ENCODE measurements at places on chromosomes 4 and X. TPM values are rescaled to one million over a fixed set of nuclear protein-coding genes. Genes with fewer than 3 reads are reported as not detected.
A peak's percentile ranks its signal among the peaks of the same experiment; 100 is the strongest.

GRCh38 chrX:15359701-15360100 is 24.4 kb upstream of the PIGA start:
- no peak for DNase-seq

GRCh38 chr4:136476753-136477152 is 1055.5 kb downstream of the PCDH18 start:
- no peak for DNase-seq

DNA sequence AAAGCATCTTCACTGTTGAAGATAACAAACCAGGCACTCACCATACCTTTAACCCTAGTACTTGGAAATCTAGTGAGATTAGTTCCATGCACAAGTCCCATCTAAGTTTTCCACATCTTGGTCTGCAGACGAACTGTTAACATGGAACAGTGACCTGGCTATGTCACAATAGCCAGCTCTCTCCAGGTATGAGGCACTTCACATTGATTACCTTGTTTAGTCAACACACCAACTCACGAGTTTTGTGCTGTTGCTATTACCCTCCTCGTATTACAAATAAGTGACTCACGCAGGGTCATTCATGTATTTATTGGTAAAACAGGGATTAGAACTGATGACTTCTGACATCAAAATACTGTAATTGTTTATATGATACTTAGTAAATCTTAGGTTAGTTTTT is 36.4 kb upstream of the FRAS1 start:
- no peak for DNase-seq

GRCh38 chr4:7819446-7819845 is 120.2 kb downstream of the AFAP1 start:
- no peak for DNase-seq

GRCh38 chr4:125836597-125837195 is 521.9 kb downstream of the FAT4 start:
- DNase-seq, result no peak

- no peak for DNase-seq
Observed at GRCh38 chr4:2619459-2619858, 83.0 kb downstream of the FAM193A start.

DNA sequence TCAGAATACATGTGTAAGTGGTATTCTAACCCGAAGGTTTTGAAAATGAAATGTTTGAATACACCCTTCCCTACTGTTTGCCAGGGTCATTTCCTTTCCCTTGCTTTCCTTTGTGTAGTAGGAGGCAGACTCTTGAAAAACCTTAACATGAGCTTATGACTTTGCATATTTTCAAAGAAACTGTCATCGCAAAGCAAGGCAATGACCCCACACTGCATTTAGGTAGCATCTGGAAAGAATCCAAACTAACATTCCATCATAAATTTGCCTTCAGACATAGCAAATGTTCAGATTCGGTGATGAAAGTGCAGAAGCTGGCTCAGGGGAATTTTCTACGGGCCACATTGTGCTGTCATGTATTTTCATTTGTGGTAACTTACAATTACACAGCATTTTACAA is 32.3 kb downstream of the SH2D1A start:
- DNase-seq, result no peak

- no peak for DNase-seq
Observed at GRCh38 chr4:165415910-165416309, 37.1 kb downstream of the CPE start.

Gene SATL1
- total RNA-seq, result not detected

Gene UBQLN2
- total RNA-seq, result 5.3 TPM

Gene FAM114A1
- 38.6 TPM for total RNA-seq

Gene AR
- 0.67 TPM for total RNA-seq

Gene SPON2
- total RNA-seq, result 1.1 TPM

DNA sequence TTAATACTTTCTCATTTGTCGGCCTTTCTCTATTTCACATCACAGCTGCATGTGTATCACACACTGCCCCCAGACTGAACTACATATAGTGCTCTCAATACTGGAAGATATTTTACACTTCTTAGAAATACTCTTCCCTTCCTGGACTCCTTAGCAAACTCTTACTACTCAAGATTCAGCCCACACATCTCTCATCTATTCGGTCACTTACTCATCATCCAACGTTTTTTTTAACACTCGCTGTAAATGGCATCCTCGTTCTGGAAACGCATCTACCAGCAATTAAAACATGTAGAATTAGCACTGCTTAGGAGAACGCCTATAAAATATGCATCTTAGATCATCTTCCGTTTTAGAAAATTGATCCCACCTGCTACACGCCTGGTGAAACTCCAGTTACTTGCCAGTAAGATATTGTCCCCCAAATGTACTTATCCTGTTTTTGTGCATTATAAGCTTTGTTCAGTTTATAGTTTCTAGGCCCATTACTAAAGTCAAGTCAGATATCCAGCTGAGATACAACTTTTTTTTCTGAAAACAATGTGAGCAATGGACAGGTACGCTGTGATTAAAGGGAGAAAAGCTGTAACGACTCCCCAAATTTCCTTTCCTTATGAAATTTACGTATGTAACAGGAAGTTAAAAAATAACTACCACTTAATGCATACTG is 1.0 kb downstream of the LRP2BP start:
- no peak for DNase-seq

GRCh38 chr4:122625156-122625555 is 4.3 kb upstream of the IL21 start:
- DNase-seq, result no peak

Gene CTSO
- total RNA-seq, result 2.4 TPM

DNA sequence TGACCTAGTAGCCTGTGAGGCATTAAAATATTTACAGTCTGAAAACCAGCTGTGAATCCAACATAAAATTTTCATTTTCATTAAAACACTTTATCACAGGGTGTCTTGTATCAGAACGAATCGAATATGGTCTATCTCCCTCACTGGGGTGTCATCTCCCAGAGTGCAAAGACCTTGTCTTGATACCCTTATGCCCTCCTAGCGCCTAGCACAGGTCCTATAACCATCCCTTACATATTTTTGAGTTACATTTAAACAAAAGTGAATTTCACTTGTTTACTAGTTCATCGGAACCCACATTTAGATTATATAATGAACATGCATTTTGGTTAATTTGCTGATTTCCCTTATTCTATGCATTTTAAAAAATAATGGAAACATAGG is 14.0 kb downstream of the DIPK2B start:
- DNase-seq, result no peak

Gene OCRL
- 18.3 TPM for total RNA-seq

DNA sequence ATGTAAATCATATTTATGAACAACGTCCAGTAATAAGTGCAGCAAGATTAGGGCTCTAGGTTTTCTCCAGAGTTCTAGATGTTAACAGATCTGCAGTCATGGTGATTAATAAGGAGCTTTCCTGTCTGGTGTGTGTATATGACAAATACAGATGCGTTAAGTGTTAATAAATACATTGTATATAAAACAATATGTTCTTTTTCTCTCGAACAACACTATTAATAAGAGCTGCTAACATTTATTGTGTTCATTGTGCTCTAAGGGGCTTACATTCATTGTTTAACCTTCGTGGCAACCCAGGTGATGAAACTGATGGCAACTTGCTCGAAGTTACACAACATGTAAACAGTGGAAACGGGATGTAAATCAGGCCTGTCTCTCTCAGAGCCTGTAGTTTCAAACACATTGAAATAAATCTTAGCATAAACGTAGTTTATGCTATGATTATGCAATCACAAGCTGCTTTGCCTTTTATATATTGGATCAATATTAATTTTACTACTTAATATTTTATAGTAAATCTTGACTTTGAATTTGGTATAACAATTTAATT is 547 bp upstream of the CLGN start:
- no peak for DNase-seq

GRCh38 chr4:15847746-15848145 is 69.6 kb downstream of the CD38 start:
- no peak for DNase-seq

DNA sequence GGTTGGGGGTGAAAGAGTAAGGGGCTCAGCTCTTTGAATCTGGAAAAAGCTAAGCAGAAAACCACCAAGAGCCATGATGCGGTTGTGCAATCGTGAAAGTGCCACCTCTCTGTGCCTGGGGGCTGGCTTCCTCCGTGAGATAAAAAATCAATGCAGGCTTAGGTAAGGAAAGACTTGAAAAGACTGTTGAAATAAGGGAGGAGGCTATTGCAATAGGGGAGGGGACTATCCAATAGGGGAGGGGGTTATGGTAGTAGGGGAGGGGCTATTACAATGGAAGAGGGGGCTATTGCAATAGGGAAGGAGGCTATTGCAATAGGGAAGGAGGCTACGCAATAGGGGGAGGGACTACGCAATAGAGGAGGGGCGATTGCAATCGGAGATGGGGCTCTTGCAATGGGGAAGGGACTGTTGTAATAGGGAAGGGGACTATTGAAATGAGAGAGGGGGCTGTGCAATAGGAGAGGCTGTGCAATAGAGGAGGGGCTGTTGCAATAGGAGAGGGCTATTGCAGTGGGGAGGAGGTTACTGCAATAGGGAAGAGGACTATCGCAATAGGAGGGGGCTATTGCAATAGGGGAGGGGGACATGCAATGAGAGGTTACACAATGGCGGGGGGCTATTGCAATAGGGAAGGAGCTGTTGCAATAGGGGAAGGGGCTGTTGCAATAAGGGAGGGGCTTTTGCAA is 162.3 kb upstream of the PSAPL1 start:
- no peak for DNase-seq

Gene CENPVL1
- total RNA-seq, result 0.32 TPM

DNA sequence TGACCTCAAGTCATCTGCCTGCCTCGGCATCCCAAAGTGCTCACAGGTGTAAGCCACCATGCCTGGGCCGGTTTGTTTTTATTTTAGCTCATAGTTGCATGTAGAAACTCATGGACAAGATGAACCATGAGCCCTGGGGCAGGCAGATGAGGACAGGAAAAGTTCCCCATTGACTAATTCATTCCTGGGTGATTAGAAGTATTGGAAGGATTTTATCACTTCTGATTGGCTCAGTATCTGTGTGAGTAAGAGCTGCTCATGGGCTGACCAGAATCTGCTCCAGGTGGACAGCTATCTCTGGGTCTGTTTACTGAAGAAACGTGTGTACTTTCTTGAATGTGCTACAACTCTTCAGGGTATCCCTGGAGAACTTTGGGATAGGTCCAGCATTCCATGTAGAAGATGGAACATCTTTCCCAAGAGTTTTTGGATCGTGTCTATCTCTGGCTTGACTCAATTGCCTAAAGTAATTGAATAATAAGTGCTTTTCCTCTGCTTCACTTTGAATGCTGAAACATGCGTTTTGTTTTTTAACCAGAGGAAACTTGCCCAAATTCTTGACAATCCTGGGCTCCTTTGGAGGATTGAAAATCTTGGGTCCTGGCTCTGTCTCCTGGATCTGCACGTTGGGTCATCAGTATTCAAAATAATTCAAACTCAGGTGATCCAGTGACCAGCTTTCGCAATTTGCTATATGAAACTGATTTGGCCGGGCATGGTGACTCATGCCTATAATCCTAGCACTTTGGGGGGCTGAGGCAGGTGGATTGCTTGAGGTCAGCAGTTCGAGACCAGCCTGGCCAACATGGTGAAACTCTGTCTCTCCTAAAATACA is 88.6 kb upstream of the DHRSX start:
- no peak for DNase-seq

DNA sequence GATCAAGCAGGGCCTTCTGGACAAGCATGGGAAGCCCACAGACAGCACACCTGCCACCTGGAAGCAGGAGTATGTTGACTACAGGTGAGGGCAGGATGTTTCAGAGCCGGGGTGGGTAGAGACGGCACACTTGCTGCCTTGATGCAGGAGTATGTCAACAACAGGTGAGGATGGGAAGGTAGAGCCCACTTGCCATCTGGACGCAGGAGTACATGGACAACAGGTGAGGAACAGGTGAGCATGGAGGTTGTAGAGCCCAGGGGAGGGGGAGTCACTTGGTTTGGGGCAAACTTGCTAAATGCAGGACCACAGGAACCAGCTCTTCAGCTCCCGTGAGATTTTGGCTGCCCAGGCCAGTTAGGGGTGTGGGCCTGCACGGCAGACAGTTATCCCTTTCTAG is 12.0 kb downstream of the DKC1 start:
- no peak for DNase-seq

GRCh38 chr4:183760326-183760725 is 101.2 kb downstream of the TRAPPC11 start:
- DNase-seq, result no peak

DNA sequence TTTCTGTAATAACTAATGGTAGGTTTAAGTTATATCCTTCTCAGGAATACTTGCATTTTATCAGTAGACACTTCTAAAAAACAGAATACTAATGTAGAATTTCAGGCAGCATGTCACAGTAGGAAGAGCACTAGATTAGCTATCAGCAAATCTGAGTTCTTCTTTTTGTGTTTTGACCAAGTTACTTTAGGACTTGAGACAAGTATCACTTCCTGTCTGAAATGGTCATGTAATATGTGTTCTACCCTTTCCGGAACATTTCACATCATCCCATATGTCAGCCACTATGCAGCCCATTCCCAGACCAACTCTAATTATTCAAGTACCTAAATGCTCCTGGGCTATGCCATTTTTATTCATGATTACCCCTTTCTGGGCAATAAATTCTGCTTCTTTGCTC is 401.8 kb upstream of the RPS6KA3 start:
- DNase-seq, result no peak

DNA sequence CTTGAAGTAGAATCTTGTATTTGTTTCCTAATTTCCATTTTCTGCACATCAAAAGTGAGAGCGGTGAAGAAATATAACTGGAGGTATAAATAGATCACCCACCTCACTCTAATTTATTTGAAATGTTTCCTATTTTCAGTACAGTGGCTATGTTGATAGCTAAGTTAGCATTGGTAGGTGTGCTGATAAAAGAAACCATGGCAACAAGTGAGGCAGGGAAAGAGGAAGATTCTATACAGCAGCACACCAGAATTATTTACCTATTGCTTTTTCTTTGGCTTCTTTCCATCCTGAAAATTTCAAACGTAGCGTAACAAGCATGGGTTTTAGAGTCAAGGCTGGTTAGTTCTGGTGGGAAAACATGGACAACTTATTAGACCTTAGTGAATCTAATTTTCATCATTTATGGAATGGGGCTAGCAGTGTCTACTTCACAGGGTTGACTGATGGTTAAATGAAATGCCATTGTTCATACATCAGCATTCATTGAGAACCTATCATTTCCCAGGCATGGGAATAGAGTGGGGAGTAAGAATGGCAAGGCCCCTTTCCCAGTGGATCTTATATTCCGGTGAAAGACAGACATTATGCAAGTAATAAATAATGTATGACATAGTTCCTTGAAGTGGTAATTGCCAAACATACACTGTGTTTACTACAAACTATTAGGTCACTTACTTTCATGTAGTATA is 30.6 kb upstream of the CTSO start:
- DNase-seq, result no peak

DNA sequence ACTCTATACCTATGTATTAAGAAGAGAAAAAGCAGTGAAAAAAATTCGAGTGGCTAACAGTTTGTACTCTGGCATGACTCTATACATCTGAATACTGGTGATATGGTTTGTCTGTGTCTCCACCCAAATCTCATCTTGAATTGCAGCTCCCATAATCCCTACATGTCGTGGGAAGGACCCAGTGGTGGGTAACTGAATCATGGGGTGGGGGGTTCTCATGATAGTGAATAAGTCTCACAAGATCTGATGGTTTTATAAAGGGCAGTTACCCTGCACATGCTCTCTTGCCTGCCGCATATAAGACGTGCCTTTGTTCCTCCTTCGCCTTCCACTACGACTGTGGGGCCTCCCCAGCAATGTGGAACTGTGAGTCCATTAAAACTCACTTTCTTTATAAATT is 70.4 kb downstream of the LRBA start:
- peak; percentile 88 for DNase-seq
